ENCODE measurements at places on chromosomes 13 and 19.
A peak's percentile ranks its signal among the peaks of the same experiment; 100 is the strongest.

DNA sequence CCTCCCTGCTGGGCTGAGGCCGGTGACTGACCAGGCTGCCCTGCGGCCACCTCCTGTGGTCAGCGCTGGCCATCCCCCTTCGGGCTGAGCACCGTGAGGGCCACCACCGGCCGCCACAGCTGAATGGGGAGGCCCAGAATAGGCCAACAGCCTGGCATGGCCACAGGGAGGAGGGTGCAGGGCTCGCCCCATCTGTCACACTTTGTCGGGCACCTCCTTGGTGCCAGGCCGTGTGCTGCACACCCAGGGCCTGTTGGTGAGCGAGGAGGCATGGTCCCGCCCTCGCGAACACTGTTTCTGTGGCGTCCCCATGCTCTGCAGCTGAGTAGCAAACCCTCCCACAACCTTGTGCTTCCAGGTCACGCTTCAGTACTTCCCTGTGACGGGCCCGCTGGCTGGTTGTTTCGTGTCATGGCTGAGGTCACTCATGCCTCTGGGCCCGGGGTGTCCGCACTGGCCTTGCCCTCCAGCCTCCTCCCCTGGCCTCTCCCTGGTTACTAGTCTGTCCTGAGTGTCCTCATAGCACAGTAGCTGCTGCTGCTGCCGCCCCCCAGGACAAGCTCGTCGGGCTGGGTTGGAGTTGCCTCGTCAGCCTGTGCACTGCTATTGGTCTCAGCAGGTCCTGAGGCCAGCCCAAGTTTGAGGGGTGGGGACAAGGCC is 15.2 kb downstream of the EPN1 start:
- DNase-seq = no peak

GRCh38 chr19:46206176-46206575 is 23.4 kb upstream of the IGFL1 start:
- no peak for DNase-seq

- DNase-seq = no peak
Measured at GRCh38 chr19:6364353-6364752, 3.0 kb downstream of the CLPP start.

DNA sequence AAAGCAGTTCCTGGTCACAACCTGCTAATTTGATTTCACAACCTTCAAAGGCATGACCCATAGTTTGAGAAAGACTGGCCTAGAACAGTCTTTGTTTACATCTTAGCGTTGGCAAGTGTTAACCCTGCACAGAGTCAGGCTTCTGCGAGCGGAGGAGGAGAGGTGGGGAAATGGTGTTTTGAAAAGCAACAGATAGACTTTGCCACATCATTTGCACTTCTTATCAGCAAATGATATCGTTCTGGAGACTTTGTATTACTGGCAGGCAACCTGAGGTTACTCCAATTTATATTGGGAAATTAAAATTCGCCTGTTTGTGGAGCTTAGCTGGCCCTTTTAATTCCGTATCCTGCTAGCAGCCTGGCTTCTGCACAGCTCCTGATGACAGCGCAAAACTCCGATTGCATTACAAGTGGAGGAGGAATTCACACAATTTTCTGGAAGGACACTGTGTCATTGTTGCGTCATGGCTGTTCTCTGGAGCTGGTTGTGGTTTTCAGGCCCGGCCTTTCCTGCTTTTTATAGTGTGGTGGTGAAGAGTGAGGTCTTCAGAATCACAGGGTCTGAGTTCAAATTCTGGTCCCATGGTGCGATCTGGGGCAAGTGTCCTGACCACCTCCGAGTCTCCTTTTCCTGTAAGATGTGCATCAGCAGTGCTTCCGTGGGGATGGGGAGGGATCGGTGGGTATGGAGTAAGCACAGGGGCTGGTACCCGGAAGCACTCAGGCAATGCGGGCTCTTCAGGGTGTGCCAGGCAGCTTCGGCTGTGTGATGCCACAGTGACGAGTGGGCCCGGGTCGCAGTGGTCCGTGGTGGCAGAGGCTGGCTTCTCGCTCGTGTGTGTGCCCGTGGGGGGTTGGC is 49.1 kb upstream of the EHD2 start:
- DNase-seq = no peak

- no peak for DNase-seq
Measured at GRCh38 chr13:104944176-104944575, 1591.3 kb downstream of the EFNB2 start.

GRCh38 chr19:29962793-29963192 is 20.8 kb downstream of the URI1 start:
- no peak for DNase-seq

- DNase-seq = no peak
Measured at GRCh38 chr19:49801401-49801888, 11.6 kb downstream of the FUZ start.

- DNase-seq = no peak
Measured at GRCh38 chr13:112876305-112877000, 92.6 kb upstream of the MCF2L start.

DNA sequence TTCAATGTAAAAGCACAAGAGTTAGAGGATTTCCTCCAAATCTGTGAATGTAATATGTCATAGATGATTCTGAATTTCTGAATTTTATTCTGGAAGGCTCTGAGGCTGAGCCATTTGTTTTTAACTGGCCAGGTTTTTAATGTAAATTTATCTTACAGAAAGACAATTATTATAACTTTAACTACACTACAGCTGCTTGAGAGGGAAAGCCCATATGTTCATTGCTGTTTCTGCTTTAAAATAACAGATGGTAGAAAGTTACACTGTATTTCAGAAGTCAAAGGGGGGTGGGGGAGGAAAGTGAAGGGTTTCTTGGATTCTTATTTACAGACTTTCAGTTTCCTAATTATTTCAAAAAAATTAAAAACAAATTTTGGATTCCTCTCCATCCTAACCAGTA is 62.8 kb downstream of the DNAJC15 start:
- DNase-seq = no peak

- DNase-seq = no peak
Measured at GRCh38 chr13:77034881-77035280, 7.9 kb upstream of the FBXL3 start.

DNA sequence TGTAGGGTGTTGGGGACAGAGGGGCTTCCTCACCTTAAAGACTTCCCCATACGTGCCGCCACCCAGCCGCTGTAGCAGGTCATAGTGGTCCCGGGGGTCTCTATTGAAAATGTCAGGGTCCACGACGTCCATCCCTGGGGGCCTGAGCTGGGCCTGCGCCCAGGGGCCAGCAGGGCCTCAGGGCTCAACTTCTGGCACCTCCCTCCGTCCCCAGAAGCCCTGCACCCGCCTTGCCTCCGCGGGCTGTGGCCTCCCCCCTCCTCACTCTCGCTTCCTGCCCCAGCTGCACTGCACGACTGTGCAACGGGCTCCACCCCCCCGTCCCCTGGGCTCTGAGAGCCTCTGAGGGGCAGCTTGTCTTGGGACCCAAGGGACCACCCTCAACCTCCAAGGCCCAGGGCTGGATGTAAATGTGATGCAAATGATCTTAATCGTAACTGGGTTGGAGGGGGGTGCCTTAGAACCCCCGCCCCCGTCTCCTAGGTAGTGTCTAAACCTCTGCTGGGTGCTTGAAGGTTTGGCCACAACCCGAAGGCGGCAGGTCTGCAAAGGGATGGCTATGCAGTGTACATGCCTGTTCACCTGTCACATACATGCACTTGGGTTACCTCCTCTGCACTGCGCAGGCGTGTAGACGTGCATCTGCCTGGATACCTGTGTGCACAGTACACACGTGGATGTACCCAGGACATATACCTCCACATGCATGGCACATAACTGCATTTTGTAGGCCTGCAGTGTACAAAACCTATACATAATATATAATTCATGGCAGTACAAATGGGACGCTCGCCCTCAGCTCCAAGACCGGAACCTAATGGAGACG is at the start of gene MAP4K1:
Gene MAP4K1 (minus strand): TSS at position 190 of the 826 bp plus-strand sequence. CDS start 58 bp downstream, at position 132.
- DNase-seq = peak; percentile 75

GRCh38 chr13:33787051-33787591 is 30.8 kb upstream of the RFC3 start:
- DNase-seq = no peak

DNA sequence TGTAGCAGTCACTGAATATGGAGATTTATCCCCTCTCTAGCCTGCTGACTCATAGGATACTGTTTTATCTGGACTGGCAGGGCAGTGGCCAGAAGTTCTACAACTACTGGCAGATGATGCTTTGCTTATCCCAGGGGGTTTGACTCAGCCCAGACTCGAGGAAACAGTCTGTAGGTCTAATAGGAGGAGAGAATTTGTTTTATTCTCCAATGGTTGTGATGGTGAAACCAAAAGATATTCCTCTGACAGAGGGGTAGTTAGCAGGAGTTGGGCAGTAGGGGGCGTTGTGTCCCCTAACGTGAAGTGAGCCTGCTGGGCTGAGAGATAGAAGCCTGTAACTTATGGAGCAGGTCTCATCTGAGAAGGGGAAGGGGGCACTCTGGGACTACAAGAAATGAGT is 74.9 kb downstream of the WTIP start:
- DNase-seq = no peak

DNA sequence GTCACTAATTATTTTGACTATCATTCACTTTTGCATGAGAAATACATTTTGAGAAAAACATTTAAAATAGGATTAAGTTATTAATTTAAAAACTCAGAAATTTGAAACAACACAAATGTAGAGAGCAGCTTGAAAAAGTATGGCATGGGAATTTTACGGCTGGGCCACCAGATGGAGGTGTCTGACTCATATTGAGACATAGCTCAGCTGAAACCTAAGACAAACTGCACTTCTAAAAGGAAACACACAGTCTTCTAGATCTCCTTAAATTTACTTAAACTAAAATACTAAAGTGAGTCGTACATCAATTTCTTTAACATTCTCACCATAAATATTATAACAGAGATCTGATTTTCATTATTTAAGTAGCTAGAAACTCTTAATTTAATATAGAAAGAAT is 41.9 kb upstream of the POSTN start:
- no peak for DNase-seq

GRCh38 chr19:27684293-27684692 is 1528.7 kb downstream of the UQCRFS1 start:
- no peak for DNase-seq

DNA sequence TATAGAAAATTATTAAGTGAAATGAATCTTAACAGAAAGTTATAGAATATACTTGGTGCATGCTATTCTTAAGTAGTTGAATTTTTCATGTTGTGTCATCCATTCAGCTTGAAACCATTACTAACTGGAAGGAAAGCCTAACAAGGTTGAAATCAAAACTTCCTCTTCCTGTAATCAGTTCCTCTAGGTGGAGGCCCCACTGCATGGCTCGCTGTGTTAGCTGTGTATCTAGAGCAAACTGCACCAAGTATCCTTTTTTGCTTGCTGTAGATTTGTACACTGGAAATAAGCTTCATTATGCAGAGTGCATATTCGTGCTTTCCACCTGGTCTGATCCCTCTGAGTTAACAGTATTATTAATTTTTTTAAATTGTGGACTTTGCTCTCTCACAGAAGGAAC is 1146.1 kb downstream of the EFNB2 start:
- DNase-seq = no peak

DNA sequence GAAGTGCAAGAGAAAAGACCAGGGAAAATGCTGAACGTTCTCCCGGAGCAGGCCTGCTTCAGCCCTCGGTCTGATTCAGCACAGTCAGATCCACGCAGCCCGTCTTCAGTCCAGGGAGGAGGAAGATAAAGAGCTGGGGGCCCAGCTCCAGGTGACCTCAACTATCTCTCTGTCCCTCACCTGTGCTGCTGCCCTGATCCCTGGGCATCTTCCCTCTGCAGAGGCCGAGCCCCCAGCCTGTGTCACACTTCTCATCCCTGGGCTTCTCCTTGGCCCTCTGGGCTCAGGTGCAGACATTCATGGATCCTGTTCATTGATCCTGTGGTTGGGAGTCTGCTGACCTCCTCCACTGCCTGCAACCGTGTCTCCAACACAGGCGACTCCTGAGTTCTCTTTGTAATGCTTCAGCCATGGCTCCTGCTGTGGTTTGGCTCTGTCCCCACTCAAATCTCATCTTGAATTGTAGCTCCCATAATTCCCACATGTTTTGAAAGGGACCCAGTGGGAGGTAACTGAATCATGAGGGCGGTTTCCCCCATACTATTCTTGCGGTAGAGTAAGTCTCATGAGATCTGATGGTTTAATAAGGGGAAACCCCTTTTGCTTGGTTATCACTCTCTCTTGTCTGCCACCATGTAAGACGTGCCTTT is 27.9 kb downstream of the COL4A2 start:
- no peak for DNase-seq

DNA sequence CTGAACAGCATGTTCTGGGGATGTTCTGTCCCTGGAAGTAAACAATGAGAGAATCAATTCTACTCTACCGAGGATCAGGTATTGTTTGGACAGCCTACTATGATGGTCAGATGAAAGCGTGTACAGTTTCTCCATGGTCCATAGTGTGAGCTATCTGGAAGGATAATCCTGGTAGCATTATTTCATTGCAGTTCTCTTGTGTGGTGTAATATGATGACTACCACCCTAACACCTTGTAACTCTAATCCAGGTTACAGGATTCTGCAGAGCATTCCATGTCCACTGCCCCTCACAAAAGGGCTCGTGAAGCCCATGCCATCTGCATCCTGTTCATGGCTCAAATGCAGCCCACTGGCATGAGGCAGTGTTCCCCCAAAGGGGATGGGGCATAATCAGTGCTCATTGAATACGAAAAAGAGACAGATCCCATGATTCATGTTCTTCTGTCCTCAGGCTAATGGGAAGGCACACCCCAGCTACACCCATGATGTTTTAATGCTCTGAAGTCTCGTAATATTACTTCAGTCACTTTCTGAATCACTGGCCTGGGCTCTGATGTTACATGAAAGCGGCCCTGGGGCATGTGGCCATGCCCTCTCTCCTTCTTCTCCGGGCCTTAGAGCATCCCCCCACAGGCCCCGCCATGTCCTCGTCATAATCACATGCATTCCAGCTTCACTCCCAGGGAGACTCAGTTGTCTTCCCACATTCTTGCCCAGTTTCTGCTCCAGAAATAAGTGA is 68.4 kb downstream of the HSPH1 start:
- no peak for DNase-seq

GRCh38 chr19:8259922-8260247 is 48.3 kb downstream of the CD320 start:
- DNase-seq = no peak

DNA sequence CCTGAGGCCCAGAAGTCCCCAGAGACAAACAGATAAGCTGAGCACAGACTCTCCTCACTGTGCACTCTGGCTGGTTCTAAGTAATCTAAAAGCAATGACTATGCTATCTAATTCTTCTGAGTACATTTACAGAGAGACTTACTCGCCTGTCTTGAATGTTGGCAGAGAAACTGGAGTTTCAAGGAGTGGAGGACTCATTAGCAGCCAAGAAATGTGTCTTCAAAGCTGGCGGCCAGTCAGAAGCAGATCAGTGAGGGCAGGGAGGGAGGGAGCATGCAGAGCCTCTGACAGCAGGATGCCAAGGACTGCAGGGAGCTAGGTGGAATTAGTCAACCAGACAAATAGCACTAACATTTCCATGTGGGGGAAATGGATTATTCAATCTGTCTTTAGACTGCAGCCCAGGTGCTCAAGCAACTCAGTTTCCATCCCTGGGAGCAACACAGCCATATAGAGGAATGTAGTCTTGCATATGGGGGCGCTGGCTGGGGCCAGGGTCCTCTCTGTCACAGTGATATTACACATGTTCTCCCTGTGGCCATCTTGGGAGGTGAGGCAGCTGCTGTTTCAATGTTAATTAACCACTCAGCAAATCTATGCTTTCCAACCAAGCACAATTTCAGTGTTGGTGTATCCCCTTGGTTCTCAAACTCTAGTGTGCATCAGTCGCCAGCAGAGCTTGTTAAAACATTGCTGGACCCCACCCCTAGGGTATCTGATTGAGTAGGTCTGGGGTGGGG is 97.9 kb downstream of the CCNA1 start:
- no peak for DNase-seq

GRCh38 chr13:108120302-108120701 is 95.0 kb downstream of the LIG4 start:
- DNase-seq = no peak

All from activated T-helper 2 cell treated with anti-CD3 and anti-CD28 coated beads, Interferon-gamma antibody, Interleukin-2, Interleukin-4, amounts not matched to agents 10 μg/mL and 5 μg/mL and 100 μg/mL, durations not matched to agents 14 hours and 24 hours and 36 hours (primary cell).